ENCODE measurements at places on chromosomes 12 and 14.
A peak's percentile ranks its signal among the peaks of the same experiment; 100 is the strongest.

DNA sequence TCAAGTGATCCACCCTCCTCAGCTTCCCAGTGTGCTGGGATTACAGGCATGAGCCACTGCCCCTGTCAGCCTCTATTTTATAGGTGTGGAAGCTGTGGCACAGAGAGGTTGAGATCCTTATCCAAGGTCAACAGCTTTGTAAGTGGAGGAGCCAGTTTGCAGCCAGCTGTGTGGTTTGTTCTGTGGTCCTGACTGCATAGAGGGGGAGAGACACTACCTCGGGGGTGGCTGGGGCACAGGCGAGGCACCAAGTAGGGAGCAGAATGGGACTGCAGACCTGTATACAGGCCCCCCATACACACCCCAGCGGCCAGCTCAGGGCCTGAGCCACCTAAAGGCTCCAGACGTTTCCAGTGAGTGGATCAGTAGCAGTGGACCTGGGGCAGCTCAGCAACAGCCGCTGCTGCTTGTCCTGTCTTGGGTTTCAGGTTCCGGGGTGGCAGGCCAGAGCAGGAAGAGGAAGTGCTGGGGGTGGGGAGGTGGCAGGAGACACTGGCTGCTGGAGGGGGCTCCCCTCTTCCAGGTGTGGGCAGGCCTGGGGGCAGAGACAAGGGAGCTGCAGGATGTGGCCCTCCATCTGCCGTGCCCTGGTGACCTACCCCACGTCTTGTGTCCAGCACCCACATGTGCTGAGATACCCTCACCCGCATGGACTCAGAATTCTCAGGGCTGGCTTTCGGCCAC, 11.0 kb downstream of the ORAI1 start:
- DNase-seq: no peak

GRCh38 chr14:33393231-33393894, 454.7 kb downstream of the NPAS3 start:
- DNase-seq: no peak

DNA sequence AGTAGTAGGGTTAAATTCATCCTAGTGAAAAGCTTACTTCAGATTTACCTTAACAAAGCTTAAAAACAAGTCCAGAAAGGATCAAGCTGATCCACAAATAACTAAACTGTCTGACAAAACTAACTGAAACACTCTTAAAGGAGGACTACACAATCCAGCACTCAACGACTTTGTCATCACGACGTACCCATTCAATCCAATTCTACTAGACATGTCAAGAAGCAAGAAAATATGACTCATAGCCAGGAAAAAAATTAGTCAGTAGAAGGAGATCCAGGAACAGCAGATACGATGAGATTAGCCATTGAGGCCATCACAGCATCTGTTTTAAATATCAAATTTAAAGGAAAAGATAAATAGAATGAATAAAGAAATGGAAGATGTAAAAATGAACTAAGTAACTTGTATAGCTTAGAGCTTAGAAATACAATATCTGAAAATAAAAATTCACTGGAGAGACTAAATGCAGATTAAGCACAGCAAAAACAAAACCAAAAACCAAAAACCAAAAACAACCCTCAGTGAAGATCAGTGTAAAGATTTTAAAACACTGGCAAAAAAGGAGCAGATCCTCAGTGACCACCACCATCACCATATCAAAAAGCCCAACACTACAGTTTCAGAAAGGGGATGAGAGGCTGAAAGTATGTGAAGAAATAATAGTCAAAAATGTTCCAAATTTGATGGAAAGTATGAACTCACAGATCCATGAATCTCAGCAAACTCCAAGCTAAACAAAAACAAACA, 95.0 kb upstream of the CCND2 start:
- no peak for DNase-seq

- no peak for DNase-seq
Observed at GRCh38 chr14:75205591-75205990, 29.2 kb upstream of the TMED10 start.

- DNase-seq: no peak
Observed at GRCh38 chr12:40945772-40946171, 242.3 kb upstream of the PDZRN4 start.

DNA sequence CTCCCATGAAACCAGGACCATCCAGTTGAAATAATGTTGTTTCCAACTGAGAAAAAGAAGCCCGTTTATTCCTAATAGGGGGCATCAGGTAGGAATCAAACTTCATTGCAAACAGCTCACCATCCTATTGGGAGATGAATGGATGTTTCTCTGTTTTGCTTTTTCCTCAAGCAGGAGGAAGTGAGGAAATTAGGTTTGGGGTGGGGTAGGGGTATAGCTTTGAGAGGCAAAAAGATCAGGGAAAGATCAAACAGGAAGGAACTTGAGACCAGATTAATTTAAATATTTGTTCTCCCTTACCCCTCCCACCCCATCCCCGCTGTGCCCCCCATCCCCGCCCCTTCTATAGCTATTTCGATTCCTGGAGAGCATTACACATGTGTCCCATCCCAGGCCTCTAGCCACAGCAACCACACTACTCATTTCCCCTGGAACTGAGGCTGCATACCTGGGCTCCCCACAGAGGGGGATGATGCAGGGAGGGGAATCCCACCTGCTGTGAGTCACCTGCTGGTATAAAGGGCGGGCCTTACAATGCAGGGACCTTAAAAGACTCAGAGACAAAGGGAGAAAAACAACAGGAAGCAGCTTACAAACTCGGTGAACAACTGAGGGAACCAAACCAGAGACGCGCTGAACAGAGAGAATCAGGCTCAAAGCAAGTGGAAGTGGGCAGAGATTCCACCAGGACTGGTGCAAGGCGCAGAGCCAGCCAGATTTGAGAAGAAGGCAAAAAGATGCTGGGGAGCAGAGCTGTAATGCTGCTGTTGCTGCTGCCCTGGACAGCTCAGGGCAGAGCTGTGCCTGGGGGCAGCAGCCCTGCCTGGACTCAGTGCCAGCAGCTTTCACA, at the start of gene IL23A:
Gene IL23A (plus strand): TSS at position 577 of the 850 bp plus-strand sequence. CDS start 161 bp downstream, at position 738.
- DNase-seq: no peak

DNA sequence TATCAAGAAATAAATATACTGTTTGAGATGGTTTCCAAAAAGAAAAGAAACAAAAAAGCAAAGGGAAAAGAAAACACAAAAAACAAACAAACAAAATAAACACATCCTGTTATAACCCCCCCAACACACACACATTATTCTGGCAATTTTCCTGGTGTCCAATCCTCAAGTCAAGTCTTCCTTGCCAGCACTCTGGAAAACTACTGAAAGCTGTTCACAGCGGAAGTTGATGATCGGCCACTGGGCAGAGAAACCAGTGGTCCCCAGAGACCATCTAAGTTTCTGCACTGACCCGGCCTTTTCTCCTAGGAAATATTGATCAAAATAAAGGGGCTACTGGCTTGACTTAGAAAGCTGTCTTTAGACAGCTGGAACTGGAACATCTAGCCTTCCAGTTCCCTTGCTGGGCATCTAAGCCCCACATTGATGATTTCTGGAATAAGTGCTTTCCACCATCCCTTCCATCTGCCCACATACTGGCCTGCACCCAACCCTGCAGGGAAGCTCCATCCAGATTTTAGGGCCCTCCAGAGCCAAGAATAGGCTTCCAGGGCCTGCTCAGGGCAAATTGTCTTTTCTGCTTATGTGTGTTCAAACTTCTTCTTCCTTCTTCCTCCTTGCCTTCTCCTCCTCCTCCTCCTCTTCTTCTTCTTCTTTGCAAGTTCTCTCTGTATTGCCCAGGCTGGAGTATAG, 11.6 kb upstream of the PPP1CC start:
- no peak for DNase-seq

DNA sequence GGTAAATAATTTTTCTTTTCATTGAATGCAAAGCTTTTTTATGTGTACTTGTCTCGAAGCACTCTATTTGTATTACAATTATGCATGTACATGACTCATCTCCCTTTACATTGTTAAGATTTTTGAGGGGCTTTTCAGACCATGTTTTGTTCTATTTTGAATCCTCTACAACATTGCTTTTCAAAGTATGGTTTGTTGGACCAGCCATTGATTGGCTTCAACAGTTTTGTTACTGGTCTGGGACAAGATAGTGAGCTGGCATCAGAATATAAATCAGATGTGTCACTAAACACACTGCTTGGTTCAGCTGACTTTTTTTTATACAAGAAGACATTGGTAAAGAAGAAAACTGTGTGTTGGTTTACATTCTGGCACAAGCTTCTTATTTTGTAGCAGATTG, 122.3 kb downstream of the MON2 start:
- no peak for DNase-seq

DNA sequence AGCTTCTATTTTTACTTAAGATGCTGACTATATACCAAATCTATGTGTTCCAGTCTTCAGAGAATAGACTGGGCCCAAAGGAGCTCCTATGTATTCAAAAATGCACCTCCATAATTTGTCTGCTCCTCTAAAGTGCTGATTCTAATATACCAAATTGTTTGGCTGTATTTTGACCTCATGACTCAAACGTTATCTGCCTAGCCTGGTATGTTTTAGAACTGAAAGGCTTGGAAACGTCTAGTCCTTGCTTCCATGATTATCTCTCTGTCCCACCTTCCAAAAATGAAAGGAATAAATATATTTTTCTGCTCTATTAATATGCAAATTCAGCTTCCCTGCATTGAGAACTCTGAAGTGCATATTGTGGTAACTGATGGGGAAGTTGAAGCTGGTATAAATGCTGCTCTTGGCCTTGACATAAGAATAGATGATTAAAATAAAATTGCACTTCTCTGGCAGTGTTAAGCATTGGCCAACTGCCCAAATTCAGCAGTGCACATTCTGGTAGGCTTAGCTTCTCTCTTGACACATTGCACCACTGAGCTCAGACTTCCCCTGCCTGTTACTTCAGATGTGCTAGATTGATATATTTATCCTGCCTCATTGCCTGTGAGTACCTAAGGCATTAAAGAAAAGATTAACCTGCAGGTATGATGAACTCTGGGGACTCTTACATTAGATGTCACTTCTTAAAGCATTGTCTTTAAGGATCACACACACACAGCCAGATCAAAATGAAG, 882.3 kb downstream of the RPS29 start:
- DNase-seq: no peak

DNA sequence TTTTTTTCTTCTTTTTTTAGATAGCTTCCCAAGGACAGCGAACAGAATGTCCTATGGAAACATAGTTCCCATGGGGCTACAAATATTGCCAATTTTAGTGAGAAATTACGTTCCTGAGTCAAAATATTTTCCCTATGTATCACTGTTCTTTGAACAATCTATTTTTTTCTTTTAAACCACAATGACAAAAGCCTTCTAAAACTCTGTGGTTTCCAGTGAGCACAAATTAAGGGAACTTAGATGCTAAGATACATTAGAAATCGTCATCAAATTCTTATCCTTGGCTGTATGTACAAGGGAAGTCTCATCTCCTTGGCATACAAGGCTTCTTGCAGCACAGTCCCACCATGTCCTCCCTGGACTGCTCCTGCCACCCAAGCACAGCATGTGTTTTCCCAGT, 17.9 kb downstream of the CPM start:
- no peak for DNase-seq

GRCh38 chr14:61298824-61299223, 17.7 kb upstream of the TMEM30B start:
- DNase-seq: no peak

- no peak for DNase-seq
Observed at GRCh38 chr12:79954037-79954610, 19.2 kb upstream of the PPP1R12A start.

- DNase-seq: no peak
Observed at GRCh38 chr12:29644536-29645162, 139.1 kb downstream of the TMTC1 start.

GRCh38 chr14:50397390-50398188, 908 bp upstream of the CDKL1 start:
- DNase-seq: peak; percentile 6

DNA sequence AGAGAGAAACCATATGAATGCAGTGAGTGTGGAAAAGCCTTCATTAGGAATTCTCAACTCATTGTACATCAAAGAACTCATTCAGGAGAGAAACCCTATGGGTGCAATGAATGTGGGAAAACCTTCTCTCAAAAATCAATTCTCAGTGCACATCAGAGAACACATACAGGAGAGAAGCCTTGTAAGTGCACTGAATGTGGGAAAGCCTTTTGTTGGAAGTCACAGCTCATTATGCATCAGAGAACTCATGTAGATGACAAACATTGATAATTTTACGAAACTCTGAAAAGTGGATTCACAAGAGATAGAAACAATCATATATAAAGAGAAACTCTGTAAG, 22.9 kb downstream of the ZNF268 start:
- no peak for DNase-seq

GRCh38 chr12:121245951-121246350, 36.0 kb downstream of the P2RX4 start:
- DNase-seq: peak; percentile 69

DNA sequence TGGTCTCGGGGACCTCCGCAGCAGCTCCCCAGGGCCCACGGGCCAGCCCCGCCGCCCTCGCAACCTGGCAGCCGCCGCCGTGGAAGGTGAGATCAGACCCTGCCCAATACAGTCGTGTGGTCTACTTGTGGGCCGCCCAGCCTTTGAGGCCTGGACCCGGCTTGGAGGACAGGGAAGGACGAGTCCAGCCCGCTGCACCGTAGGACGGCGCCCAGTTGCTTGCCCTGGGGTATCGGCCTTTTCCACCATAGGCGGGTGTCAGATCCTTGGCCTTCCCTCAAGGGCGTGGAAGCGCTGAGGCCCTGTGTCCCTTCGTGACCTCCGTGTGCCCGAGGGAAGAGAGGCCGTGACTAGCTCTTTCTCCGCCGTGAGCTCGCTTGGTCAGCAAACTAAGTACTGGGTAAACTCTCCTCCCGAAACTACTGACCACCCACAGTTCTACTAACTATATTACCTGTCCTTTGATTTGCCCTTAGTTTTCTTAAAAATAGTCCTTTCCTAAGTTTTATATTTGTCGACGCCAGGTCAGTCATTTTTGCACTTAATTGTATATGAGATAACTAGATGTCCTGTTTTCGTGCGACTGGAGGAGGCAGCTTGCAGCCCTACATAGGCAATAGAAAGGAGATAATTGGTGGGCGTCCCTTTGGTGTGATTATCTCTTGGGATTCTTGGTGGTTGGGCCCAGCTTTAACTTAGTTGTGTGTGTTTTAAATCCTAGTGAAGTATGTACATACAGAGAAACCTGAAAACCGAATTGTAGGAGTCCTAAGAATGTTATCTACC, 757 bp downstream of the SLC25A3 start:
- DNase-seq: peak; percentile 29

- peak; percentile 60 for DNase-seq
Observed at GRCh38 chr12:53533471-53533870, 26.2 kb upstream of the NPFF start.

- no peak for DNase-seq
Observed at GRCh38 chr14:42961509-42961908, 1354.8 kb downstream of the LRFN5 start.

DNA sequence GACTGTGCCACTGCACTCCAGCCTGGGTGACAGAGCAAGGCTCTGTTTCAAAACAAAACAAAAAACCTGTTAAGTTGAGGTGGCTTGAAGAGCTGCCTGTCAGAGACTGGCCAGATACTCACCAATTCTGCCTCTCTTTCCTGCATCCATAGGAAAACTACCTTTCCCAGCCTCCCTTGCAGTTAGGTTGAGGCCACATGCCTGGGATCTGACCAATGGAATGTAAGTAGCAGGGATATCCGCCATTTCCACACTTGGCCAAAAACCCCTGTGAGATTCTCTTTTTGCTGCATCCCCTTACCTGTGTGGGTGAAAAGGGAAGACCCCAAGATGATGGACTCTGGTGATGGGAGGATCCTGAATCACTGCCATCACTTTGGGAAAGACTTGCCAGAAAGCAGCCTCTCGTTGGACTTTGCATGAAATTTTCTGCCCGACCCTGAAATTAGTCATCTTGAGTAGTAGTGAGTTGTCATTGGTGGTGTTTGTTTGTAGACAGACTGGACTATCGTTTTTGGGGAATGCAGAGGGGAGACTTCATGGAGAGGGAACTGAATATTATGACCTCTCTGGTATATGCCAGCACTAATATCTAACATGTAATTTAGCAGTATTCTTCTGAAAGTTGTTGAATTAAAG, 14.0 kb downstream of the GPR68 start:
- DNase-seq: no peak

GRCh38 chr12:13002301-13003097, 2.4 kb upstream of the HEBP1 start:
- no peak for DNase-seq

All from putamen (tissue), 1 donor.